Neural progenitor cell (in vitro differentiated cells): ENCODE measurements at places on chromosomes 1 and 21.

GRCh38 chr1:82177192-82177591 is 376.5 kb downstream of the ADGRL2 start:
- DNase-seq: no peak

DNA sequence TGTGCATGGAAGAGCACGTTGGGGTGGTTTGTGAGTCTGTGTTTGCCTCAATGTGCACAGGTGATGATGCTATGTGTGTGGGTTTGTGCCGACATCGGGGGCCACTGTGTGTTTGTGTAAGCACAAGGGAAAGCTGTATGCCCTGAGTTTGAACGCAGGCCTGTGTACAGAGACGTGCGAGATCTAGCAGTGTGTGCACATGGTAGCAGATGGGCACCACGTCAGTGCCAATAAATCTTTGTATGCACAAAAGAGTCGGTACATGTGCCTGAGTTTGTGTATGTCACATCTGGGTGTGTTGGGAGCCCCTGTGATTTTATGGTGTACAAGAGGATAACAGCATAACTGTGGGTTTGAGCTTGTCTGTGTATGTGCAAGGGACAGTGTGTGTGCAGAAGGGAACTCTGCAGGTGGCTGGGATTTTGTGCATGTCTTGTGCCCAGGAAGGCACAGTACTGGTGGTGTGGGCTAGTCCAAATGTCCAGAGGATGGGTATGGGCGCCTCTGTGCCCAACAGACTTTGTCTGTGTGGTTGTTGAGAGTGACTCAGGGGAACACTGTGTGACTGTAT is 32.0 kb upstream of the WASF2 start:
- no peak for DNase-seq

DNA sequence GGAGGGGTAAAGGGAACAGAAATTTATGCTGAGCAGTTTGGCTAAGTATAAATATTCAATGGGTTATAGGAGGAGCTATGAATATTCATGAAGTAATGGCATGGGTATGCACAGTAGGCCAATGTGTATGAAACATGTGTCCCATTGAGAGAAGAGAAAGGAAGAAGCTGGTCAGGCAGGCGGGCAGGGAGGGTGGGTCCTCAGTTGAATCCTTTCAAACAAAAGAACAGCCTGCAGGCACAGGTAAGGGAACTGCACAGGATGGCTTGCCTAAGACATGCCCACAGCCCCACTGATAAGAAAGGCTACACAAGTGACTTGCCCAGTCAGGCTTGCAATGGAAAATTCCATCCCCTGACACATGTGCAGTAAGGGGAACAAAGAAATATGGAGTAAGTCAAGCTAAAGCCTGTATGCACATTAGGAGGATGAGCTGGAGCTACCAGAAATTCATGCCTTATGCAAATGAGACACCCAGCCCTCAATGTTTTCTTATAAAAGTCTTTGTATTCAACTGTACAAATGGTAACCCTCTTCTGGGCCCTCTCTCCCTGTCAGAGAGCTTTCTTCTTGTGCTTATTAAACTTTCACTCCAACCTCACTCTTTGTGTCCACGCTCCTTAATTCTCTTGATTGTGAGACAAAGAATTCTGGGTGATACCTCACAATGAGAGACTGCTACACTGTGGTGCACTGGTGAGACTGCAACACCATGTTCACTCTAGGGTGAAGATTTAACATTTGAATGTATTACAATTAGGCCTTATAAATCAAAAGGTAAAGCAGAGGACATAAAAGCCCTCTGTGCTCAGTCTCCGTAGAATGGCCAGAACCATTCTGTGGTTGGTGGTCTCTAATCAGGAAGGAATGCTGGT is 96.5 kb downstream of the ATP1B1 start:
- DNase-seq: no peak

DNA sequence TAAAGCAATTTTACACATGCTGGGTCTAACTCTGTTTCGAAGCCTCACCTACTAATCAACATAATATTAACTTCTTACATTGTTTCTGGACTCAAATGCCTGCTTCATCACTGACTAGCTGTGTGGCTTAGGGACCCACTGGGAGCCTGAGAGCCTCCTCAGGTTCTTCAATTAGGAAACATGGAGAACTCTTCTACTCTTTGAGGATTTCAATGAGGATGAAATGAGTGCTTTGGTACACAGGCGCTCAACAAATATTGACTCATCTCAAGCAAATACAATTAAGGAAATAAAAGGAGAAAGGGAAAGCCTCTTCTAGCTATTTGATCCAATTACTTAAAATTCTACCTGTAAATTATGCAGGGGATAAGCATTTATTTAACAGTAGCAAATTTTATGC is 84.4 kb upstream of the JAK1 start:
- no peak for DNase-seq

DNA sequence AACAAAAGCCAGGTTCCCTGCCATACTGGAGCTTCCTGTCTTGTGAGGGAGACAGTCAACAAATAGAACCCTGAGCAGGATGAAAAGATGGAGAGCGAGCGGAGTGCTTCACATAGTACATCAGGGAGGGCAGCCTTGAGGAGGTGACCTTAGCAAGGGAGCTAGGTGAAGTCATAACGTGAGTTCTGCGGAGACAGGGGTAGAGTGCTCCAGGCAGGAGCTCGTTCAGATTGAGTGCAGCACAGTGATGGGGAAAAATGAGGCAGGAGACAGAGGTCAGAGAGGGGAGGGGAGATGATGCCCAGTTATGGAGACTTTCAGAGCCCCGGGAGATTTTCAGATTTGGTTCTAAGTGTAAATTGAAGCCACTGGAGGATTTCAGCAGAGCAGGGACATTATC is 15.3 kb upstream of the CLIC6 start:
- no peak for DNase-seq

DNA sequence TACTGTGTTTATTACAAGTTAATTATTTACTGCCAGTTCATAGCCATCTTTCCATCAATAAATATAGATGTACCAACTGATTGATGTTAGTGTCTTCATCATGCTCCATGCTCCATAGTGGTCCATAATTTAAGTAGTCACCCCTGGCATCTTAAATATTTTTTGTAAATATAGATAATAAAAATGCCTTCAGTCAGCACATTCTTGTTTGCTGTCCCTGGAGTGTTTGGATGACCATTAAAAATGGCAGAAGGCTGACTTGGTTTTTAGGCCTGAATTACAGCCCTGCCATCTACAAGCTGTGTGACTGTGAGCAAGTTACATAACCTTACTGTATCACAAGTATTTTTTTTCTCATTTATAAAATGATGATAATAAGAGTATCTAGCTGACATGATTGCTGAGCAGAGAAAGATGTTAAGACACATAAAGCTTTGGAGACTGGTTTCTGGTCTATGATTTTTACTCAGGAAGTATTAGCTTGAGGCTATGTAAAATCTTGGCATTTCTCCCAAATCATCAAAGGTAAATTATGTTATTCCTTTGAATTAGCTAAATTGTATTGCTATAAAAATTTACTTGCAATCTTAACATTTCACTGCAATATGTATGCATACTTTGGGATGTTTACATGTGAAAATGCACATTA is 427.2 kb downstream of the USP25 start:
- no peak for DNase-seq

DNA sequence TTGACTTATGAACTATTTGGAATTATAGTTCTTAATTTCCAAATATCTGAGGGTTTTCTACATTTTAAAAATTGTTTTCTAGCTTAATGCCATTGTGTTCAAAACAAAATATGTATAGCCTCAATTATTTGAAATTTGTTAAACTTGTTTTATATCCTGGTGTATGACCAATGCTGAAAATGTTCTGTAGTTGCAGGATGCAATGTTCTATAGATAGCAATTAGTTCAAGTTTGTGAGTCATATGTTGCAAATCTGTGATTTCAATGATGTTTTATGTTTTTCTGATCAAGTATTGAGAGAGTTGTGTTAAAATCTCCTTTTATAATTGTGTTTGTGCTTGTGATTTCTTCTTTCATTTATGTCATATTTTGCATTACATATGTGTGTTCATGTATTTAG is 517.5 kb downstream of the ADGRL2 start:
- no peak for DNase-seq

- no peak for DNase-seq
These were observed 64.3 kb downstream of the TMEM53 start for GRCh38 chr1:44609768-44610526.

DNA sequence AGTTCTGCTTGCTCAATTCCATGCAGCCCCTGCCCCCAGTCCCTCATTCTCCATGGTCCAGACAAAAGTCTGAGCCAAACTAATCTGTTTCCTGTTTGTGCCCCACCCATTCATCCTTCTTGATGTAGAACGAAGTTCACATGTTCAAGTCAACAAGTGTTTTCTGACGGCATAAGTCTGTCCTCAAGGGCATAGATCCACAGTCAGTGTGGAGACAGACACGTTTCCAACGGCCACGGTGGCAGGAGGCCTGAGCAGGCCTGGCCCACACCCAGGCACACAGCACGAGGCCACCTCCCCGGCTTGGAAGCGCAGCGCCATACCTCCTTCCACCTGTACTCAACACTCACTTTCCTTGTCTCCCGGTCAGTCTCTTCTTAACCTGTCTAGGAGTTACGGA is 16.1 kb downstream of the ADORA1 start:
- no peak for DNase-seq

DNA sequence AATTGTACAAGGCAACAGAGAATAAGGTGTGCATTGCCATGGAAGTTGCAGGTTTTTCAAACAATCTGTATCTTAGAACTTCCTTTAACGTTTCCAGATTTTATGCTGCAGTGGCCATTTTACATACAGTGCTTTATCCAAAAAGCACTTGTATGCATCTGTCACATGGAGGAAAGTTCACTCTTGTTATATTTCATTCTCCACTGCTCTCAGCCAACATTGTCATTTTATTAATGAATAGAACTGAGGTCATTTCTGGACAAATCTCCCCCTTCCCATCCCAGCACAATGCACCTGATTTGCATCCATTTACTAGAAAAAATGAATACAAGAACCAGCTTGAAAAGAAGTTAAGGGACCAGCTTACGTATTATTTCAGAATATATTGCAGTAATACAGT is 342.0 kb downstream of the USP25 start:
- no peak for DNase-seq

- peak; percentile 50 for DNase-seq
These were observed 3.3 kb downstream of the B3GALT2 start for GRCh38 chr1:193183019-193183627.

GRCh38 chr1:178621822-178622221 is 103.2 kb upstream of the RALGPS2 start:
- DNase-seq: no peak

DNA sequence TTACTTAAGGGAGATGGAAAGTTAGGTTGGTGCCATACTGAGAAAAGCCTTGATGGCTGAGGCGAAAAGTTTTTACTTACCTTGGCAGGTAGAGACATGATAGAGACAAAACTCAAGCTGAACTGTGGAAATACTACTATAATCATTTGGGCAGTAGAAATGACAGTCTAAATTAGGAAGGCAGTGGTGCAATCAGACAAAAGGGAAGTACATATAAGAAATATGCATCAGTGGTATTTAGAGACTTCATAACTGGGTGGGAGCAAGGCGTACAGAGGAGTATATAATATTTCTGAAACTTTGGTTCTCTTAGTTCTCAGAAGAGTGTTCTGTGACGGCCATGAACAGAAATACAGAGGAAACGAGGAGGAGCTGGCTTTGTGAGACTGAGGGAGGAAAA is 2.4 kb upstream of the CEP350 start:
- DNase-seq: no peak

DNA sequence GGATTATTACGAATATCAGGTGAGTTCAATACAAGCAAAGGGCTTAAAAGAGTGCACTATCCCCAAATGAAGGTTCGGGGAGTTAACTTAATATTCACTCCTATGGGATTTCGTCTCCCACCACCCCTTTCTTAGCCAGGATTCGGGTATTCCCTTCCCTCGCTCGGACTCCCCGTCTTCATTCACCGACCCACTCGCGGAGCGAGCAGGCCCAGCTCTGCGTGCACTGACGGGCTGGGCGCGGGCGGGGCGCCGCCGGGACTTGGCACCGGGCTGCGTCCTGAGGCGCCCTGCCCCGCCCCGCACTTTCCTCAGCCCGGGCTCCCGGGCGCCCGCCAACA is 7.7 kb upstream of the MPZL1 start:
- DNase-seq: no peak

DNA sequence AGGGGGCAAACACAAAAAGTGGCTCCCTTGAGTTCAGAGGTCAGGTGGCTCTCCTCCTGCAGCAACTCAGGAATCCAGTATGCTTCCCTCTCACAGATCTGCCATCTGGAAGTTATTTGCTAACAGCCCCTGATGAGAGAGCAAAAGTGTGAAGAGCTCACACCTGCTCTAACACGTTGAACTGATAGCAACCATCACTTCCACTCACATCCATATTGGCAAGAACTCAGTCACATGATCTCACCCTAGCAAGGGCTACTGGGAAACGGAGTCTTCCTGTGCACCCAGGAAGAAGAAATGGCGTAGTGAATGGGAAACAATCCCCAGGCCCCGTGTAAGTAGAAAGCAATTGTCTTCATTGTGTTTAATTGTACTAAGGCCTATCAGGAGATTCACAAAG is 20.7 kb upstream of the SLC45A1 start:
- no peak for DNase-seq

DNA sequence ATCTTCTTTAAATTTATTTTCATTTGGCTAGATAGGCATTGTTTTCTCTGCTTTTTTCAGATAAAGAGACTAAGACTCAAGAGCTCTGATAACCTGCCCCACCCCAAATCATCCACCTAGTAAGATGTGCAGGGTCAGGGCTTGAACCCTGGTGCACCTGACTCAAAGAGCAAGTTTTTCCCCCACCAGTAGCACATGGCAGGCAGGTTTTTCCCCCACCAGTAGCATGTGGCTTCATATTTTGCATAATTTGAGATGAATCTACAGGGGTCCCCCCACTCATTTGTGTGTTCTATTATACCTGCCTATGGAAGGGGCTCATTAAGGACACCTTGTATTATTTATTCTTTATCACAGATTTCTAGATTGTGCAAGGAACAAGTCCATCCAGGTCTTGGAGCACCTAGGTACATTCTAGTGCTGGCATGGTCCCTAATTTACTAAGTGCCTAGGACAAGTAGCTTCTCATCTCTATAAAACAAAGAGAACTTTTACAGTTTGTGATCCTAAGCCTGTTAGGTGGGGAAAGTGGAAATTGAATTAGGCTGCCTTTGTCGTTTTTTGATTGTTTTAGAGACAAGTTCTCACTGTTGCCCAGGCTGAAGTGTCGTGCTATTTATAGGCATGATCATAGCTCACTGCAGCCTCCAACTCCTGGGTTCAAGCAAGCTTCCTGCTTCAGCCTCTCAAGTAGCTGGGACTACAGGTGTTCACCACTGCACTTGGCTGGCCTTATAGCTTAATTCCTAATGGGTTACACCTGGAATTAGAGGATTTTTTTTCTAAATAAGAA is 13.2 kb upstream of the CTSE start:
- DNase-seq: no peak

GRCh38 chr21:37513383-37513782 is 146.8 kb downstream of the DYRK1A start:
- no peak for DNase-seq
